ENCODE measurements at places on chromosomes 13 and 19.

- no peak for DNase-seq
These were observed 47.2 kb downstream of the RFX2 start for GRCh38 chr19:6062961-6063575.

DNA sequence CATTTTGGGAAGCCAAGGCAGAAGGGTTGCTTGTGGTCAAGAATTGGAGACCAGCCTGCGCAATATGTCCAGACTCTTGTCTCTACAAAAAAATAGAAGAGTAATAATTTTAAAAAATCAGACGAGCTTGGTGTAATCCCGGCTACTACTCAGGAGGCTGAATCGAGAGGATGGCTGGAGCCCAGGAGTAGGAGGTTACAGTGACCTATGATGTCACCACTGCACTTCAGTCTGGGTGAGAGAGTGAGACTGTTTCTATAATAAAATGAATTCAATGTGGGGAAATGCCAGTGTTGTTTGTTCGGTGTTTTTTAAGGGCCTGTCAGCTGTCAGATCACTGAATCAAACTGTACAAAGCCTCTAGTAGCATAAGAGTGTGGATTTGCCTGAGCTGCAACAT is 1.2 kb upstream of the FBXL3 start:
- no peak for DNase-seq

GRCh38 chr19:49564616-49565045 is 15.7 kb downstream of the NOSIP start:
- no peak for DNase-seq

DNA sequence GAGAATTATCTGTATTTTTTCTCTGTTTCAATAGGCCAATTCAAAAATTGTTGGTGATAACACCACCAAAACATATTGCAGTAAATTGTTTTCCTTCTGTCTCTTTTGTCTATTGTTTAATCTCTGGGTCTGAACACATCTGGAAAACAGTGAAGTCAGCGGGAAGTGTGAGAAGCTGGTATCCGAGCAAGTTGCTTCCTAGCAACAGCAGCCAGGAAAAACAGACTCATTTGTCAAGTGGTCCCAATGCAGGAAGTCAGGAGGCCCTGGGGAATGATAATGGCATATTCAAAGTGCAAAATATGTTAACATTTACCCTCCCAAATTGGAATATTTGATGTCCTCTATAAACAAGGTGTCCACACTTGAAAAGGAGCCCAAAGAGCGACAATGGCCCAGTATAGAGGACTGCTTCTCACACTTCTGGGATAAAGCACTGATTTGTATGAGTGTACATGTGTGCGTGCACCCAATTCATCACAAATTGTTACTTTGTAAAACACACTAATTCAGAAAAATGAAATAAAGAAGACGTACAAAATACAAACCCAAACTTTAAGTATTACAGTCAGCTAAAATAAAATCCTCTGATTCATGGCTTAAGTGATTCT is 515.0 kb downstream of the TBC1D4 start:
- DNase-seq = no peak

GRCh38 chr19:29283366-29283765 is 70.4 kb upstream of the UQCRFS1 start:
- no peak for DNase-seq

- no peak for DNase-seq
These were observed 4.3 kb upstream of the NRTN start for GRCh38 chr19:5800361-5801270.

GRCh38 chr19:30481823-30482222 is 109.6 kb downstream of the ZNF536 start:
- no peak for DNase-seq

DNA sequence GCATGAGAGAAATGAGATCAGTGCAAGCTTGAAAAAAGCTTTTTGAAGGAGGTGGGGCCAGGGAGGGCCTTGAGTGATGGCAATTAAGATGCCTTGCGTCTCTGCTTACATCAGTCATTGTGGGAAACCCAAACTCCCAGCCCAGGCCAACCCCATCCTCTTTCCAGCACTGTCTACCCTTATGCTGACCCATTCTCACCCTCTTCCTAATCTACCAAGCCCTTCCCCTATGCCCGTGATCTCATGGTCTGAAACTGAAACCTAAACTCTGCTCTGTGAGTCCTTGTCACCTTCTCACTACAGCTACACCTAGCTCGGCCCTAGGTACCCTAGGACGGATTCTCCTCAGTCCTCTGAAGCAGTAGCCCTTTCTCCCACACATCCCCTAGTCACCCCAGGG is 36.0 kb upstream of the SERP2 start:
- no peak for DNase-seq

GRCh38 chr19:55463583-55464031 is 944 bp downstream of the C19orf85 start:
- no peak for DNase-seq

- DNase-seq = no peak
These were observed 85.0 kb downstream of the SACS start for GRCh38 chr13:23348262-23349127.

GRCh38 chr13:21427741-21428140 is 31.4 kb downstream of the ZDHHC20 start:
- no peak for DNase-seq

- no peak for DNase-seq
These were observed 12.6 kb upstream of the AXL start for GRCh38 chr19:41206456-41206855.

GRCh38 chr13:80048802-80049201 is 292.1 kb downstream of the SPRY2 start:
- DNase-seq = peak; percentile 97

DNA sequence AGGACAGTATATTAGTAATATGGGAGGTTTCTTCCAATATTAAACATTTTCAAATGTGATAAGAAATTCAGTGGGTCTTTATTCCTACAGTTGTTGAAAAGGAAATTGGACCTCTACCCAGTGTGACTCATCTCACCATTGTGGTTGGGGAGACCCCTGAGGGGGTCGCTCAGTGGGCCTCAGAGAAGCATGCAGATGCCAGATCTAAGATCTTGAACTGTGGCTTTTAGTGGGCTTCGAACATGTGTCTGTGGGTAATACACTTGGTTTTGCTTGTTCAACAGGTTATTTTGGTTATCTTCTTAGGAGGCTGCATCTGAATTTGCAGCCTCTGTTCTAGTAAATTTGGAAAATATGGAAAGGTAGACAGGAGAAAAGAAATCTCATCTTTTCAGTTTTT is 132.3 kb downstream of the PCCA start:
- DNase-seq = no peak

GRCh38 chr13:63554157-63554556 is 2138.5 kb upstream of the PCDH20 start:
- DNase-seq = no peak

DNA sequence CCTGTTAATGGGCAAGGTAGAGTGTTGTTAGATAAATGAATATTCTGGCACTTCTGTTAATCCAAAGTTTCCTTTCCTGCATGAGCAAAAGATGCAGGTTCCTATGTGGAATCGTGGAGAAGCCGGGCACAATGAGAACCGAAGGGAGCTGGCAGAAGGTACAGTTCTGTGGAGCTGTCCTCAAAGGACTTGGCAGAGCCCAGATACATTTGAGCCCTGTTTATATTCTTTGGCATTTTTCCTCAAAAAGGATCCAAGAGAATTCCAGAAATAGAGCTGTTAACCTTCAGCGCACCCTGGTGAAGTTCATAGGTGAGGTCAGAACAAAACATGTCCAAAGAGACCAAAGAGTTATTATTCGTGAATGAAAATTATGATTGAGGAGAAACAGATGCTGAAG is 4.0 kb upstream of the DLEU7 start:
- no peak for DNase-seq

GRCh38 chr13:40611004-40611403 is 55.4 kb downstream of the FOXO1 start:
- DNase-seq = no peak

- no peak for DNase-seq
These were observed 69.3 kb downstream of the KLF12 start for GRCh38 chr13:74064805-74065312.

DNA sequence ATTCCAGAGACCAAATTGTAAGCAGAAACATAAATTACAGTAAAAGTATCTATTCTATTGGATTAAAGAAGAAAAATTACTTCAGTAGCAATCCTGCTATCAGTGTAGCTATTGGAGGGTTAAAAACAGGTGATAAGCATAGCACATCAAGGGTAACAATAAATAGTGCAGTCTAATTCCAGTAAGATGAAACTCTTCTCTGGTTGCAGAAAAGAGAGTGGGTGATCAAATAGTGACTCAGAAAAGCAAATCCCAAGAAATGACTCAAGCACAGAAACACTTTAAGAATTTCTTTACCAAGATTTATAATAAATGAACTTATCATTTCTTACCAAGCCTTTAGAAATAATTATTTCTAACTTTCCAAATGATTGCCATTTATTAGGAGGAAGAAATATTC is 135.7 kb downstream of the LMO7 start:
- peak; percentile 69 for DNase-seq
